Stimulated activated CD4-positive, alpha-beta T cell treated with anti-CD3 and anti-CD28 coated beads, Interleukin-15, amount 100 ng/mL, for 48 hours (primary cell): ENCODE measurements at places on chromosomes 11 and 22.

DNA sequence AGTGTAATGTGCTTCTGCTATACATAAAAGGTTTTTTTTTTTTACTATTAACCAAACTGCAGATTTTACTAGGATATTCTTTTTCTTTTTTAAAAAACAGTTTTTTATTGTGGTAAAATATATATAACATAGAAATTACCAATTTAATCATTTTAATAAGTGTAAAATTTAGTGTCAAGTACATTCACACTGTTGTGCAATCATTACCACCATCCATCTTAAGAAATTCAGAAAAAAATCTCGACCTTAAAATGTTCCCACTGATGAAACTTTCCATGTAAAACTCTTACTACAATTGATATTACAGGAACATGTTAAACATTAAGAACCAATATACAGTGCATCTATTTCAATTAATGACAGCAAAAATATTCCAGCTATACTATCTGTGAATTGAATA is 244.8 kb upstream of the FAT3 start:
- no peak for DNase-seq

DNA sequence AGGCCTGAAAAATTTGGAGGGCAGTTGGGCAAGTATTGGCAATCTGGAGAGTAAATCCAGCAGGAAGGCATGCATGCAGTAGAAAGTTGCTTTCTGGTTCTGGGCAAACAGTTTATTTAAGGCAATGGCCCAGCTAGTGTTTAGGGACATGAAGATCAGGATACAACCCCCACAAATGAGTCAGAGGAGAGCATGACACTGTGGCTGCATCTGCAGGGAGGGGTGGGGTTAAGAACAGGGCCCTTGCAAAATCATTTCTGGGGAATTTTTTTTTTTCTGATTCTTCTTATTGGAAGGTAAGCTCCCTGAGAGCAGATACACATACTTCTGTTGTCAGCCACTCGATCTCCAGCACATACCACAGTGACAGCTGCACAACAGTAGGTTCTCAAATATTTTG is 61.1 kb downstream of the FDX1 start:
- no peak for DNase-seq

DNA sequence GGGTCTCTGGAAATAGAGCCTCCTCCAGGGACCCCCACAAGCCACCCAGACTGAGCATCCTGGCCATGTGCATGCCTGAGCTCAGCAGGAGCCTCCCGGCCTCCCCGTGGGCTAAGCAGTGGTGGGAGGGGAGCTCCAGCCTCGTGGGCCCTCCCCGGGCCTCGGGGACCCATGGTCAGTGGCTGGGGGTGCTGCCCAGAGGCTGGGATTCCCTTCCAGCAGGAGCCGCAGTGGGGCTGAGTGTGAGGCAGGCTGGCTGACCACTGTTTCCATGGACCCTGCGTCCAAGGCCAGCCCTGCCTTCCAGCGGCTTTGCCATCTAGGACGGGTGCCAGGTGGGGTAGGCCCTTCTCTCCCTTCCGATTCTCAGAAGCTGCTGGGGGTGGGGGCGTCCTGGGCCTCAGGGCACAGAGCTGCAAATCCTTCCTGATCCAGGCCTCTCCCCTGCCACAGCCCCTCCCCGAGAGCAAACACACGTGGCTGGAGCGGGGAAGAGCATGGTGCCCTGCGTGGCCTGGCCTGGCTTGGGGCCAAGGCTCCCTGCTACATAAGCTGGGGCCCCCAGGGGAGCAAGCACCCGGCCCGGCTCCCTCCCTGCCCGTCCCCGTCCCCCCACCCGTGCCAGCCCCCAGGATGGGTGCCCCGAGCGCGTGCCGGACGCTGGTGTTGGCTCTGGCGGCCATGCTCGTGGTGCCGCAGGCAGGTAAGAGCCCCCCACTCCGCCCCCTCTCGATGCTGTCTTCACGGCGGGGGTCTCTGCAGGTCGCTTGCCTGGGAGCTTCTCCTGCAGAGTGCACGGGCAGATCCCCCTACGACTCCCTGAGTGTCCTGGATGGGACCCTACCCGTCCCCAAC is at the start of gene MUC5B:
TSS of gene MUC5B (plus strand) at position 576 of the 855 bp plus-strand sequence. CDS start at position 634, 58 bp downstream.
- no peak for DNase-seq

- DNase-seq, result no peak
Measured at GRCh38 chr22:21568347-21569075, 997 bp downstream of the UBE2L3 start.

GRCh38 chr11:69310351-69310750 is 16.4 kb downstream of the MYEOV start:
- no peak for DNase-seq

DNA sequence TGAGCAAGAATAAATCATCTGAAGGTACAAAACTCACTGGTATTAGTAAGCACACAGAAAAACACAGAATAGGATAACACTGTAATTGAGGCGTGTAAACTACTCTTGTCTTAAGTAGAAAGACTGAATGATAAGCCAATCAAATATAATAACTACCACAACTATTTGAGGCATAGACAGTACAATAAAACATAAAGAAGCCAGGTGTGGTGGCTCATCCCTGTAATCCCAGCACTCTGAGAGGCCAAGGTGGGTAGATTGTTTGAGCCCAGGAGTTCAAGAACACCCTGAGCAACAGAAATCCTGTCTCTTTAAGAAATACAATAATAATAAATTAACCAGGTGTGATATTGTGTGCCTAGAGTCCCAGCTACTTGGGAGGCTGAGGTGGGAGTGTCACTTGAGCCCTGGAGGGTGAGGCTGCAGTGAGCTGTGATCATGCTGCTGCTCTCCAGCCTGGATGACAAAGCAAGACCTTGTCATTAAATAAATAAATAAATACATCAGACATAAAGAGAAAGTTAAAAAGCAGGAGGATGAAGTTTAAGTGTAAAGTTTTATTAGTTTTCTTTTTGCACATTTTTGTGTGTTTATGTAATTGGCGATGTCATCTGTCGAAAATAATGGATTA is 390.6 kb downstream of the DYNC2H1 start:
- DNase-seq, result no peak

- no peak for DNase-seq
Measured at GRCh38 chr22:35742342-35743100, 24.8 kb downstream of the APOL5 start.

GRCh38 chr11:83024270-83024854 is 47.3 kb downstream of the RAB30 start:
- no peak for DNase-seq

DNA sequence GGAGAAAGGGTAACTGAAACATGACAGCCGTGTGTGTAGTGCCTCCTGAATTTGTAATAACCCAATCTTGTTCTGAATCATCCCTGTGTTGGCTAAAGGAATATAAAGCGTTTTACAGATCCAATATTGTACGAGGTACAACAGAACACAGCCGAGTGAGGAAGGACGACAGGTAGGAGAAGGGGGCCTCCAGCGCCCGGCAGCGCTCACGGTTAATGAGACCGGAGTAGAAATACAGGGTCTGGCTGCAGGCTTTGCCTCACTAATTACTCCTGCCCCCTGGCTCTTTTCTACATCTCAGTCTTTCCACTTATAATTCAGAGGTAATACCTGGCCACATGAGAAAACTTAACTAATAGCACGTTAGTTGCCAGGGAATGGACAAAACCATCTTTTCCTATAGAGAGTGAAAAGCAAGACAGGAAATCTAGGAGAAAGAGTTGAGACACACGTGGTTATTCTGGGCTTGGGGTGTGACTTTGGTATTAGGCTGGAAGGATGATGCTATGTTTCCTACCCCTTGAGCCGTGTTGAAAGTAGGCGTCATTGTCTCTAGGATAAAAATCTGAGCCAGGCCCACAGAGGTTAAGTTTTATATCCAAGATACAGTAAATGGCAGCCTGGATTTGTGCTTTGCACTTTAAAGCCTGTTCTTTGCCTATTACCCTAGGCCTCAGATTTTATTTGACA is 54.1 kb downstream of the GRIK4 start:
- DNase-seq, result no peak

DNA sequence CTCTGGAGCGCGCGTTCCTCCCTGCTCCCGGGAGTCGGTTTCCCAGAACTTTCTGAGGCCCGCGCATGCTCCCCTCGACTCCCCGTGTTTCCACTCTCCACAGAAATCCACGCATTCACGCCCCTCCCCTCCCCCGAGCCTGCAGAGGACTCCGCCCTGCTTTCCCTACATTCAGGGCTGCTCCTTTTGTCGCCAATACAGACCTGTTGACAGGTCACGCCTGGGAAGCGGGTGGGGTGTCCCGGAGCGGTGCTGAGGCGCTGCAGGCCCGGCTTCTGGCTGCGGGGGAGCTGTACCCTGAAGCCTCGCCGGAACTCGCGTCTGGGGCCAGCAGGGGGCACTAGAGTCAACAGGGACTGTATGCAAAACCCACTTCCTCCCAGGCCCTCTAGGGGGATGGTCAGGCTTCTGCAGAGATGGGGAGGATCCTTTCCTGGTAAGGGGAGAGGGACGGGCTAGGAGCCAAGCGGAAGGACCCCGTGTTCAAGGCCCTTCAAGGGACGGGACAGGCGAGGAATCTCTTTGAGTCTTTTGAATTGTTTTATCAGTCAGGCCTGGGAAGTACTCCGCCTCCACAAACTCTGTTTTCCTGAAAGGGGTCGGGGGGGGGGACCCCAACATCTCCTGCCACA is at the start of gene PRAME:
TSS of gene PRAME (minus strand) at position 294 of the 632 bp plus-strand sequence. CDS start 2,433 bp downstream, outside the sequence.
- DNase-seq, result peak; percentile 80

DNA sequence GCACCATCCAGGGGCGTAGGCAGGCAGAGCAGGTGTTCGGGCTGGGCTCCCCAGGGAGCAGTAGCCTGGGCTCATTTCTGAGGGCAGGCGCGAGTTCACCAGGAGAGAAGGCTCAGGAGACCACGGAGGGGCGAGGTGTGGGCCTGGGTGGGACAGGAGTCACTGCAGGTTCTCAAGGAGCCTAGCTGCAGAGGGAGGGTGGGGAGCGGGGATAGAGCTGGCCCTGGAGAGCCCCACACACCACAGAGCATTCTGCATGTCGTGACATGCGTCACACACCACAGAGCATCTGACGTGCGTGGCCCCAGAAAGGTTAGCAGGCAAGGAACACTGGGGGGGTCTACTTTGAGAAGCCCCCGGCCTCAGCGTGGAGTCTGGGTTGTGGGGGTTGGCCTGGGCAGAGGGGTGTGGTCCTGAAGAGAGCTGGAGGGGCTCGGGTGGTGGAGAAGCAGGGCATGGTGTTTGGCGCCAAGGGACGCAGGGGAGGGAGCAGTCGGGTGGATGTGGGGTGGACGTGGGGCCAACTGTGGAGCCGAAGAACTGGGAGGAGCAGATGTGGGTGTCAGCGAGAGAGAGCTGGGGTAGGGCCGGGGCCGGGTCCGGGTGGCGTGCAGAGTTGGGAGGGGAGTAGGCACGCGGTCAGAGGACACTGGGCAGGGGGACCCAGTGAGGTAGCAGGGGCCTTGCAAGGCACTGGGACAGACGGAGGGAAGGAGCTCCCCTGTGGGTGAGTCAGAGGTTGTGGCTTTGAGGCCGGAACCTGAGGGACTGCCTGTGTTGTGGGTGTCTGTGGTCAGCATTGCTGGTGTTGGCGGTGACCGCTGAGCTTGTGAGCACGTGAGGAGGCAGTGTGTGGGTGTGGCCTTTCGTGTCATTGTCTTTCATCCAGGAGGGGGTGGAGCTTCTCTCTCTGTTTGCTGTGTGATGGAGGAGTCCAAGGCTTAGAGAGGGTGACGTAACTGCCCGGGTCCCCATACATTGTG is 25.5 kb downstream of the CTTN start:
- DNase-seq, result peak; percentile 23

GRCh38 chr11:95910638-95911368 is 13.1 kb downstream of the MTMR2 start:
- no peak for DNase-seq

GRCh38 chr11:3795131-3796001 is 2.0 kb downstream of the NUP98 start:
- DNase-seq, result no peak

DNA sequence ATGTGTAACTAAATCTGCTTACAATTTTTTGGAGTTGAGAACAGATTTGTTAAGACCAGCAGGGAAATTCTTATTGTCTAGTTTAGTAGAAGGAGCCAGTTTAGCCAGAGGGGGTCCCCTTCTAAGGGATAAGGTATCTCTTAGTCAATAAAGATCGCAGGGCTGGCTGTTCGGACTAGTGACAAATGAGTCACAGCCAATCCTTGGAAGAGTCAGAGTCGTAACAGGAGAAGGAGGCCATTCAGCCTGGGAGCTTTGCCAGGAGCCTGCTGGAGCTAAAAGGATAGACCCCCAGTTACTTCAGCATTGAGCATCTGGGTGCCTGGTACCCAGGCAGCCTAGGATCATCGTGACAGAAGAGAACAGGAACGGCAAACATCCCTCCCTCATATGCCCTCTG is 191.6 kb upstream of the ARHGAP20 start:
- DNase-seq, result no peak

DNA sequence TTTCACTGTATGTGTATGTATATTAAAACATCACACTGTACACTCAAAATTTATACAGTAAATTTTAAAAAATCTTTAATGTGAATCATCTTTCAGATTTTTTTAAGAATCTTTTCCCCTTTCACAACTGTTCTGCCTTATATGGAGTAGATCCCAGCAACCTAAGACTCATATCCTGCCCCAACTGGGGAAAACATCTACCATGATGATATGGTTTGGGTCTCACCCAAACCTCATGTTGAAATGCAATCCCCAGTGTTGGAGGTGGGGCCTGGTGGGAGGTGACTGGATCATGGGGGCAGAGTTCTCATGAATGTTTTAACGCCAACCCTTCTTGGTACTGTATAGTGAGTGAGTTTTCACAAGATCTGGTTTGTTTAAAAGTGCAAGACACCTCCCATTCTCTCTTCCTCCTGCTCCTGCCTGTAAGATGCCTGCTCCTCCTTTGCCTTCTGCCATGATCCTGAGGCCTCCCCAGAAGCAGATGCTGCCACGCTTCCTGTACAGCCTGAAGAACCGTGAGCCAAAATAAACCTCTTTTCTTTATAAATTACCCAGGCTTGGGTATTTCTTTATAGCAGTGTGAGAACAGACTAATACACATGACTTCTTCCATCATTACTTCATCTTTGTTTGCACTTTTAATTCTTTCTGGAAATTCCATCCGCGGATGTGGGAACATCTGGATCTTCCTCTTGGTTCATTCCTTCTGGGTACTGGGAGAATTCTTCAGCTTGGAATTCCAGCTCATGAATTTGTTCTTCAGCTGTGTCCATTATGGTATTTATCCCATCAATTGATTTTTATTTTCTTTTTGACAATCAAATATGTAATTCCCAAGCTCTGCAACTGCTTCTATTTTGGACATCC is 36.9 kb downstream of the LINC01488 start:
- no peak for DNase-seq

DNA sequence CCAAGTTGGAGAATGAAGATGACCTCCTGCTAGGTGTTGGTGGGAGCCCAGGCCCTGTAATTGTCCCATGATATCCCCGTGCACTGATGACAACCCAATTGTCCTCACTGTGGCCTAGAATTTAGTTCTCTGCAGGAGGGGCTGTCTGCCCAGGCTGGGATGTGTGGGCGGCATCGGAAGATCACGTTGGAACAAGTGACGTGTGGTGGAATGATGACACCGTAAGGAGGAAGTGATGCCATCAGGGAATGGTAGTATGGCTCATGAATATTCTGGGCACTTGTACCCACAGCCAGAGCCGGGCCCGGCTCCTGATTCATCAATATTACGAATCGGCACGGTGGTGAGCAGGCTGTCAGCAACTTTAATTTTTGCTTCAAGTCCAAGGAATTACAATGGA is 111.6 kb downstream of the MIAT start:
- no peak for DNase-seq
